ENCODE measurements at places on chromosomes 5 and 9. TPM values are rescaled to one million over a fixed set of nuclear protein-coding genes. Genes with fewer than 3 reads are reported as not detected.

DNA sequence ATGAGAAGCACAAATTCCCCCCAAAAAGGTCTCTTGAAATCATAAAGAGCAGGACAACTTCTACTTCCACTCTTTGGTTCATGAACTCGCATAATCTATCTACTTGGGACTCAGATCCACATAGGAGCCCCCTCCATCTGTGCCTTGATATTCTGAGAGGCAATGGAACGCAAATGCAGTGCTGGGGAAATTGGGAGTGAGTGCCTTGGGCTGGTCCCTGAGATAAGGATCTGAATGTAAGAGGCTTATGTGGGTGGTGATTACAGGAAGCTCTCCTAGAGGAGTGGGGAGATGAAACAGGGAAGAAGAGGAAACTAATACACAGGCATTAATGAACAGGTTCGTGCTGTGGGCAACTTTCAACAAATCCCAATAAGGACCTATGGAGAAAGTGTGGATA, 285.6 kb downstream of the RASEF start:
- DNase-seq, result no peak

- peak; percentile 19 for DNase-seq
Observed at GRCh38 chr5:21654-22233, 70.2 kb upstream of the PLEKHG4B start.

GRCh38 chr9:123999661-124000060, 11.9 kb upstream of the LHX2 start:
- no peak for DNase-seq

DNA sequence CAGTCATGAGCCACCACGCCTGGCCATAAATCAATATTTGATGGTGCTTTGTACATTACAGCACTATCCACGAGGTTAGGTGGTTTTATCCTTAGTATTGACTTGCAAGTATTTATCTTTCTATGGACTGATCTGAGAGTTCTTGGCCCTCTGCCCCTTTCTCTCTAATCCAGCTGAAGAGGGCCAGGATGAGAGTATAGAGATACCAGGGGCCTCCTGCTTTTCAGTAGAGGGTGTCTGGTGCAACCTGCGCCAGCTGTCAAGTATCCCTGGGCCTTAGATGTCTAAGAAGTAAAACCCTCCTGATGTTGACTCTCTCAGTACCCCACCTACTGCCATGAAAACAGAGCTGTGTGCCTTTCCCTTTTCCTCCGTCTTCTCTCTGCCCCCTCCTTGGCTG, 153.4 kb downstream of the SLIT3 start:
- no peak for DNase-seq

- no peak for DNase-seq
Observed at GRCh38 chr9:94768766-94769165, 42.3 kb downstream of the AOPEP start.

- peak; percentile 93 for DNase-seq
Observed at GRCh38 chr5:147453875-147454814, 55.7 kb downstream of the DPYSL3 start.

DNA sequence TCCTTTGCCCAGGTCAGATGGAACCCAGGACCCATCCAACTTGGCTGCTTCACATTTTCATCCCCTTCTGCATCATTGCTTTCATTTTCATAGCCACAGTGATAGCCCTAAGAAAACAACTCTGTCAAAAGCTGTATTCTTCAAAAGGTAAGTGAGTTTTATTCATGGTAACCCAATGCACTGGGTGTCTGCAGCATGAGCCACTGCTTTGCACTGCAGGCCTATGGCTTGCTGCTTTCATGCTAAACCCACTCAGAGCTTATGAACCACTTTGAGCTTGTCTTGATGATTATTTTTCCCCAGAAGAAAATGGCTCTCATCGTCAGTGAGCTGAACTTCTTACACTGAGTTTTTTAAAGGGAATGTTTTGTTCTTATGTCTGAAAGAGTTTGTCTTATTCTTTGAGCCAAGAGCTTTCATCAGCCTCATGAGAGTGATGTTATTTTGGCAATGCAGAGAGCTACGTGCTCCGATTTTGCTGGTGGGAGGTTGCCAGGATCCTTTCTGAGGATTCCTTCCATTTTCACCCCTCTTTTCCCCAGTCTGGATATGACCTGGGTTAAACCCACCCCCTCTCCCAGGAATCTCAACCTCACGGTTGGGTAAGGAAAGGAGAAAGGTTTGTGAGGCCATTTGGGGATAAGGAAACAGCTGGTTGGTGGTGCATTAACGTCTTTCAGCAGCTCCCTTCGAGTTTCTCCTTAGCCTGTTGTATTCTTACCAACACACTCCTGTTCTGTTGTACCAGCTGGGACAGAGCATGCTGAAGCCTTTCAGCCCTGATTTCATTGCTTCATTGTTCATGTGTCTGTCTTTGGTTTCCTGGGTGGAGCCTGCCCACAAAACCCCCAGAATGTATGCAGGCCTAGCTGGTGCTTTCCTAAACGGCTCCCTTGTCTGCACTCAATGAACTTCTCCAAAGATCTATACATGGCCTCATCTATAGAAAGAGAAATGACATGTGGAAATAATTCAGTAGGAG, 47.6 kb downstream of the PDCD1LG2 start:
- DNase-seq, result no peak

Gene CERCAM
- 16.1 TPM for total RNA-seq

GRCh38 chr9:136543280-136543679, 2.6 kb downstream of the NOTCH1 start:
- DNase-seq, result no peak

- no peak for DNase-seq
Observed at GRCh38 chr5:157348049-157348400, 82.1 kb downstream of the CYFIP2 start.

DNA sequence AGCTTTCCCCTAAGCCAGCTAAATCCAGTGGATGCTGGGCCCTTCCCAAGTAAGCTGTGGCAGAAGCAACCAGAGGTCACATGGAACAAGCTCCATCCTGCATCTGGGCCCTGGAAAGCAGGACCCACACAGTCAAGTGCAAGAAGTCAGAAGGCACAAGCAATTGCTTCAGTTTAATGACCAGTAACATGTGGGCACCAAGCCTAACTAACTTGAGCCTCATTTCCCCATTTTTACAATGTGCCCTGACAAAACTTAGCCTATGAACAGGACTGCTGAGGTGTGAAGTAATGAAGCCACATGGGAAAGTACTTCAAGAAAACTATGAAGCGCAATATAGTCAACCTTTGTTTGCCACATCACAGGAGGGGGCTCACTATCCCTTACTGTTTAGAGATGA, 90.5 kb downstream of the TLE1 start:
- no peak for DNase-seq
